ENCODE measurements at places on chromosomes 1 and 21.
A peak's percentile ranks its signal among the peaks of the same experiment; 100 is the strongest.

- no peak for DNase-seq
These were observed 83.9 kb downstream of the ST6GALNAC5 start for GRCh38 chr1:76951153-76951552.

GRCh38 chr1:55640708-55641473 lies 425.7 kb upstream of the USP24 start:
- peak; percentile 3 for DNase-seq

GRCh38 chr1:245694753-245695195 lies 540.0 kb downstream of the KIF26B start:
- no peak for DNase-seq

DNA sequence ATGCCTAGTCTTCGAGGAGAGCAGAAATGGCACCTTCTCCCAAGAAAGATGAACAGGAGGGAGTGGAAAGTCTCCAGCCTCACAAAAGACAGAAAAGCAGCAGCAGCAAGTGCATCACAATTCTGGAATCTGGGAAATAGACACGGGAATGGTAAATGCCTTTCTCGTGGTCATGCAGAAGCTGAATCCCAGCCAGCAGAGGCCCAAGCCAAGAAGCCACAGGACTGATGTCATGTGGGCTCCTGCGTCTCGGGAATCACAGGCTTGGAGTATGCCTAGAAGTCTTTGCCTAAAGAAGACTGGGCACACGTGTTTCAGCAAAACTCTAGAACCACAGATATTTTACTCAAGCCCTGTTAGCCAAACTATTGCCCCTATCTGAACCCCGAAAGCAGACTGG lies 260.3 kb upstream of the PLD5 start:
- DNase-seq, result no peak

DNA sequence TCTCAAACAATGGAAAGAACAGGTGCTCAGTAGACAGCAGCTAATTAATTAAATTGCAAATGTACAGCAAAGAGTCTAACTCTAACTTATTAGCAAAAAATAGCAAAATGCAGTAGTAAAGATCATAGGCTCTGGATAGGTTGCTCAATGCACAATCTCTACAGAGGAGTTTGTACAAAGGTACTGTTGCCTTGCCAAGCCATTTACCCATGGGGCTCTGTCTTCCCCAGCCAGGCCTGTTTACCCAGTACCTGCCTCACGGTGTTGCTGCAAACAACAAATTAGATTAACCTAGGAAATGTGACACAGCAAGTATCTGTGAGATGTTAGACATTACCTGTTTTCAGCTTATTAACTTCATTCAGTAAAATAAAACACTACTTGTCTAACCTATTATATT lies 222.0 kb downstream of the DENND1B start:
- no peak for DNase-seq

DNA sequence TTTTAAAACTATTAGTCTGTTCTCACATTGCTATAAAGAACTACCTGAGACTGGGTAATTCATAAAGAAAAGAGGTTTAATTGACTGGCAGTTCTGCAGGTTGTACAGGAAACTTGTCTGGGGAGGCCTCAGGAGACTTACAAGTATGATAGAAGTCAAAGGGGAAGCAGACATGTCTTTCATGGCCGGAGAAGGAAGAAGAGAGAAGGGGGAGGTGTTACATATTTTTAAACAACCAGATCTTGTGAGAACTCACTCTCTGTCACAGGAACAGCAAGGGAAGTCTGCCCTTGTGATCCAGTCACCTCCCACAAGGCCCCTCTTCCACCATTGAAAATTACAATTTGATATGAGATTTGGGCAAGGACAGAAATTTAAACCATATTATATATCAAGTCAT lies 55.9 kb downstream of the CLIC4 start:
- DNase-seq, result no peak

DNA sequence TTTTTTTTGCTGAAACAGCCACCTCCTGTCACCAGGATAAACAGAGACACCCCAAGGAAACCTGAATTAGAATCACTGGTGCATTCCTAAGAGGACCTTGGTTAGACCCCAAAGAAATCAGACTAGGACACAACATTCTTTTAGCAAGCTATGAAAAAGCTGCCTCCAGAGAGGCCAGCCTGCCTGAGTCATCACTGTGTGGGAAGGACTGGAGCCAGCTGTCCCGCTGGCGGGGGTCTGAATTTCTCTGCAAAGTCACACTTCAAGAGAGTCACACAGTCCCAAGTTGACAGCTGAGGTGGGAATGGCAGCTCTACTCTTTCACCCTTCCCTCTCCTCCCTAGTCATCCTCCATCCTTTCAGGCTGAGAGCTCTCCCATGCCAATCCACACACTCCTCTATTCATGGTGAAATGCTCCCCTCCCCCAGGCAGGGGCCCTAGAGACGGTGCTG lies 405.0 kb upstream of the POU3F1 start:
- no peak for DNase-seq

DNA sequence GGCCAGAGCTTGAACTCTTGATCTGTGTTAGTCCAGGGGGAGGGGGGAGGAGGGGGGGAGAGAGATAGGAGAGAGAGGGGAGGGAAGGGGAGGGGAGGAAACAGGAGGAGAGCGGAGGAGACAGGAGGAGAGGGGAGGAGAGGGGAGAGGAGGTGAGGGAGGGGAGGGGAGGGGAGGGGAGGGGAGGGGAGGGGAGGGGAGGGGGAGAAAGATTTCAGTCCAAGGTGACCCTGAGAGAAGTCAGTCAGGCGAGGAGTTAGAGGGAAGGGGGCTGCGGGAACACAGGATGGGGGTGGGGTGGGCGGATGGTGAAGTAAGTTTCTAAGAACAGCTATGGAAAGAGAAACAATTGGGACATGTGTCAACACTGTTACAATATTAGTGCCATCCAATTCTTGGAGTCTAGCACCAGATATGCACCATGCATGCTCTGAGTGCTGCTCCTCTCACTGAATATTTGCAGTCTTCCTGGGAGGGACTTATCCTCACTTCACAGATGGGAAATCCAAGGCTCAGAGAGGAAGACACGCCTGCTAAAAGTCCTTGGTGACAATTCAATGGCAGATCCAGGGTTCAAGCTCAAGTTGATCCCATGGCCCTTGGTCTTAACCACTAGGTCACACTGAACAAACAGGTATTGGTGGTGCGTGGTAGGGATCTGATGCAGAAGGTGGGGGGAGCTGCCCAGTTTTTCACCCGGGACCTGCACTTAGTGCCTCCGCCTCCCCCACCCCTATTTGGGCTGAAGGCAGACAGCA lies 42.5 kb upstream of the ECE1 start:
- no peak for DNase-seq

DNA sequence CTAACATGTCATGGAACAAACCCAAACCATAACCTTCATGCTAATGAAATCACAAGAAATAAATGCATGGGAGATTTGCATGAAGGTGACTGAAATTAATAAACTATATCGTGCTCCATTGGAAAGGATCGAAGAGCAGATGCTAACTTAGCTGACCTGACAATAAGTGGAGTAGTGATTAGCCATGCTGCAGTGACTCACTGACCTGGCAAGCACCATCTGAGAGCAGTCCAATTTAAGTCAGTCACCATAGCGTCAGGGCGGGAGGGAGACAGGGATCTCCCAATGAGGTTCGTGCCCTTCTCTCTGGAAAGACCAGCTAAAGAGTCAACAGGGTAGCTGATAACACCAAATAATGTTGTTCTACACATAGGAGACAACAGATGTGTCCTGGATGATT lies 21.5 kb downstream of the OLIG2 start:
- DNase-seq, result no peak

GRCh38 chr1:119713749-119714456 lies 2.2 kb downstream of the PHGDH start:
- DNase-seq, result no peak

Measured in stimulated activated CD4-positive, alpha-beta T cell treated with anti-CD3 and anti-CD28 coated beads, Interleukin-4, amount 100 ng/mL, for 48 hours (primary cell).